ENCODE measurements at places on chromosomes 13 and 19.

DNA sequence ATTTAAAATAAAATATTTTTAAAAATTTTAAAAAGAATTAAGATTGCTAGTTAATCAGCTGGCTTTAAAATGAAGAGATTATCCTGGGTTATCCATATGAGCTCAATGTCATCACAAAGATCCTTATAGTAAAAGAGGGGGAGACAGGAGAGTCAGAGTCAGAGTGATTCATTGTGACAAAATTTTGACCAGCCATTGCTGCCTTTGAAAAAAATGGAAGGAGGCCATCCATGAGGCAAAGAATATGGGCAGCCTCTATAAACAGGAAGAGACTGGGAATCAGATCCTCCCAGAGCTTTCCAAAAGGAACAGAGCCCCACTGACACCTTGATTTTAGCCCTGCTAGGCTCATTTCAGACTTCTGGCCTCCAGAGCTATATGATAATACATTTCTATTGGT lies 9.3 kb upstream of the RUBCNL start:
- DNase-seq: no peak

DNA sequence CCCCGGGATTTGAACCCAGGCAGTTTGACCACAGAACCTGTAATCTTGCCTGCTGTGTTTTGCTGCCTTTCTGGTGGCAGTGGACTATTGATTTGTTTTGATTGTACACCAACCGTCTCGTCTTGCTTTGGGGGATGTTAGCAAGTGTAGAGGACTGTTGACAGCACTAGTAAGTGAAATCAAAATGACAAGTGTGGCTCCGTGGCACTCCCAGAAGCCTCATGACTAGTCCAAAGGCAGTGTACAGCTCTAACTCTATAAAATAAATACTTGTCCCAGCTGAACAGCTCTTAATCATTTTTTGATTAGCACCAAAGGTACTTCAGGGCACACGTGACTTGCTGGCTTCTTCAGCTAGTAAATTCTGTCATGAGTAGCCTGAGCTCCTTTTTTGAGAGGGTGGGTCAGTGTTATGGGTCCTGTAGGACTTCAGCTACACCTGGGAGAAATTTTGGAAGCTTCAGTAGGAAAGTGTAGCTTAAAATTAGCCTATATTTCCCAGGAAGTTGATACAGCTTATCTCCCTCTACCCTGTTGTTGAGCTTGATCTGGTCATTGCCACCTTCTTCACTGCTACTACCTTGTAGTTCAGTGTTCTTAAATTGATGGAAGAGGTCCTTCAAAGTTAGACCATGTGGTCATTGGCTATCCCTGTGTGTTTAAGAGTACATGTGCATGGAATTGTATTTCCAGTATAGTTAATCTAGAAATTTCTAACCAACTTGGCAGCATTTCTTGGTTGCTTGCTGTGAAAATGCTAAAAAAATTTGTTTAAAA lies 15.1 kb downstream of the TM9SF2 start:
- no peak for DNase-seq

DNA sequence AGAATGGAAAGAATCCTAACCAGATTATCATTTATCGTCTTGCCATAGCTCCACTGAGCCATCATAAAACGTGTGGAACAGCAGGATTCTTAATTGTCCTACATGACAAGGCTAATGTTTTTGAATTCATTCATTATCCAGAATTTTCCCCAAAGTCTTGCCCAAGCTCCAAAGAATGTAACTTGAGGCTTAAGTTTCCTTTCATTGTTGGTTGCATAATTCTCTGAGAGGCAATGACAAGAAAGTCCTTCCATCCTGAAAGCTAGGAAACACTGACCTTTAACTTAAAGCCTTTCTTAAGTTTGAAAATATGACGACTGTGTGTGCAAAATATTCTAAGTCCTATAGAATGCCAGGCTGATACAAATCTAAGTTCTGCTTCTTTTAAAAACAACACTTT lies 546.1 kb downstream of the SUCLA2 start:
- DNase-seq: no peak

GRCh38 chr19:12843999-12844732 lies 5.9 kb downstream of the MAST1 start:
- no peak for DNase-seq

- DNase-seq: no peak
These were observed 2.1 kb upstream of the RAVER1 start for GRCh38 chr19:10335352-10335985.

DNA sequence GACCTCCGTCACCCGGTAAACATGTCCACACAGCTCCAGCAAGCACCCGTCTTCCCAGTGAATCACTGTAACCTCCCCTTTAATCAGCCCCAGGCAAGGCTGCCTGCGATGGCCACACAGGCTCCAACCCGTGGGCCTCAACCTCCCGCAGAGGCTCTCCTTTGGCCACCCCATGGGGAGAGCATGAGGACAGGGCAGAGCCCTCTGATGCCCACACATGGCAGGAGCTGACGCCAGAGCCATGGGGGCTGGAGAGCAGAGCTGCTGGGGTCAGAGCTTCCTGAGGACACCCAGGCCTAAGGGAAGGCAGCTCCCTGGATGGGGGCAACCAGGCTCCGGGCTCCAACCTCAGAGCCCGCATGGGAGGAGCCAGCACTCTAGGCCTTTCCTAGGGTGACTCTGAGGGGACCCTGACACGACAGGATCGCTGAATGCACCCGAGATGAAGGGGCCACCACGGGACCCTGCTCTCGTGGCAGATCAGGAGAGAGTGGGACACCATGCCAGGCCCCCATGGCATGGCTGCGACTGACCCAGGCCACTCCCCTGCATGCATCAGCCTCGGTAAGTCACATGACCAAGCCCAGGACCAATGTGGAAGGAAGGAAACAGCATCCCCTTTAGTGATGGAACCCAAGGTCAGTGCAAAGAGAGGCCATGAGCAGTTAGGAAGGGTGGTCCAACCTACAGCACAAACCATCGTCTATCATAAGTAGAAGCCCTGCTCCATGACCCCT lies 9.0 kb upstream of the CEACAM5 start:
- no peak for DNase-seq

DNA sequence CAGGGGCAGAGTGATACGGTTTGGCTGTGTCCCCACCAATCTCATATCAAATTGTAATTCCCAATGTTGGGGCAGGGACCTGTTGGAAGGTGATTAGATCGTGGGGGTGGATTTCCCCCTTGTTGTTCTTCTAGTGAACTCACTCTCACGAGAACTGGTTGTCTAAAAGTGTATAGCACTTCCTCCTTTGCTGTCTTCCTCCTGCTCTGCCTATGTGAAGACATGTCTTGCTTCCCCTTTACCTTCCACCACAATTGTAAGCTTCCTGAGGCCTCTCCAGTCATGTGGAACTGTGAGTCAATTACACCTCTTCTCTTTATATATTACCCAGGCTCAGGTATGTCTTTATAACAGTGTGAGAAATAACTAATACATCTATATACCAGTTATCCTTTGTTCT lies 706.4 kb upstream of the KLHL1 start:
- DNase-seq: no peak

DNA sequence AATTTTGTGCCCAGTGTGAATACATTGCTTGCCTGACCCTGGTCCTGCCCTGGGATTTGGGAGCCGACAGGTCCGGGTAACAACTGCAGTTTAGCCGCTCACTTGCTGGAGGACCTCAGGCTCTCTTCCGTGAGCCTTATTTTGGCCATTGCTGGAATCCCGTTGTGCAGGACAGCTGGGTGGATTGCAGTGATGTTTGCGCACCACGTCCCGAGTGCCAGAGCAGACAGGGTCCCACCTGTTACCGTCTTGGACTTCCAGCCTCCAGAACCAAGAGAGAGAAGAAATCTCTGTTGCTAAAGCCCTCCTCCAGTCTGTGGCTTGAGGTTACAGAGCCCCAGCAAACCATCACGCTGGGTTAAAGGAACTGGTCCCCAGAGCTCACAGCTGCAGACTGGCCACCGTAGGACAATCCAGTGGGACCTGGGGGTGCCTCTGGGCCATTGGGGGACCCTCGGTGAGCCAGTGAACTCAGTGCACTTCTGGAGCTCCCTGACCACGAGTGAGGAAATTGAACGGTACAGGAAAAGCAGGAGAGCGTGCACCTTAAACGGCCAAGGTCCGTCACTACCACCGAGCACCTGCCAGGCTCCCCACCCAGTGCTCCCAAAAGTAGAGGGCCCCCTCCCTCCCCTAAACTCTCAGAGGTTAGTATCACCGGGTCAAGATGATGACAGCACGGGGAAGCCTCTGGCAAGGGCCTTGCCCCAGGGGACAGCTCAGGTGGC lies 92.9 kb downstream of the GNG7 start:
- no peak for DNase-seq

DNA sequence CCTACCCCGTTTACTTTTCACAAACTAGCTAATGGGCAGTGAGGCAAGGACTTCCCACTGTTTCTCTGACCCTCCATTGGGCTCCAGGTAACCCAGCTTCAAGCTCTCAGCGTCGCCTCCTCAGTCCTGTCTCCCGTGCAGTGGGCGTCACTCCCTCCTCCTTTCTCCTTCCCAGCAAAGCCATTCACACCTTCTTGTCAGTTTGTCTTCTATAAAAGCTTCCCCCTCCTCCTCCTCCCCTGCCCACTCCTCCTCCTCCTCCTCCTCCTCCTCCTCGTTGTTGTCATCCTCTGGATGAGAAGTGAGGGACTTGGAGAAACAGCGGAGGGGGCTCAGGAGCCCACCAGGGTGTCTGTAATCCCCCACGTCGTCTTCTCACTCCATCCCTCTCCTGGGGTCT lies 1.7 kb upstream of the GALP start:
- DNase-seq: no peak

DNA sequence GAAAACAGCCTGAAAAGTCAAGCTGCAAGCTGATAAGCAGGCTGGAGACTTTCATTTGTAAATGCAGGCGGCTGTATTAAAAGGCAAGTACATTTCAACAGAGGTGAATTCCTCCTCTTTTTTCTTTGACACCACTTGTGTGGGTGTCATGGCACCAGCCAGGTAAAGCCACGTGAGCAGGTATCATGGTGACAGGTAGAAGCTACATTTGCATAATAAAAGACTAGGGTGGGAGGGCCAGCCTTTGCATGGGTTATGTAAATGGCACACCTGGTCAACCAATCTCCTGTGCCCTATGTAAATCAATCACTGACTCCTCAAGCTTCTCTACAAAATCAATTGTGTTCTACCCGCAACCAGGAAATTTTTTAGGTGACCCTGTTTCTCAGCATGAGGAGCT lies 68.2 kb downstream of the ZNF100 start:
- no peak for DNase-seq

DNA sequence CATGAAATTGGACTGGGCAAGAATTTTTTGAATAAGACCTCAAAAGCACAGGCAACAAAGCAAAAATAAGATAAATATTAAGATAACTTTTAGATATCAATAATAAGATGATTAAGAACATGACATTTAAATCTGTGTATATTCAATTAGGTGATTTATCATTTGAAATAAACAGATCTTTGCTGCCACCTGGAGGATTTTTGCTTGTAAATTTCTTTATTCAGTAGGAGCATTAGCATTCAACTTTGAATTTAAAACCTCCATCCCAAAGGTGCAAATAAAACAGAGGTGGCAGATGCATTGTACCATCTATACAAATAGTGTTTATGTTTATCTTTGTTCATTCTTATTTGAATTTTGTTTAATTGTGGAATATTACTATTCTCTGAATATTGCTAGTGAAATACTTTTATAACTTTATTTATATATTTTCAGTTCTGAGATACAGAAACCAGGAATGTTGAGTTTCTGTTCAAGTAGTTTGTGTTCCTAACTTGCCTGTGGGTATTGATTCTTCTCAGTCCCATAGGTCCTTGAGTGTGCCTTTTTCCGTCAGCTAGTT lies 20.9 kb downstream of the COG6 start:
- DNase-seq: no peak

- no peak for DNase-seq
These were observed 367.2 kb downstream of the DNAJC15 start for GRCh38 chr13:43390619-43391018.

DNA sequence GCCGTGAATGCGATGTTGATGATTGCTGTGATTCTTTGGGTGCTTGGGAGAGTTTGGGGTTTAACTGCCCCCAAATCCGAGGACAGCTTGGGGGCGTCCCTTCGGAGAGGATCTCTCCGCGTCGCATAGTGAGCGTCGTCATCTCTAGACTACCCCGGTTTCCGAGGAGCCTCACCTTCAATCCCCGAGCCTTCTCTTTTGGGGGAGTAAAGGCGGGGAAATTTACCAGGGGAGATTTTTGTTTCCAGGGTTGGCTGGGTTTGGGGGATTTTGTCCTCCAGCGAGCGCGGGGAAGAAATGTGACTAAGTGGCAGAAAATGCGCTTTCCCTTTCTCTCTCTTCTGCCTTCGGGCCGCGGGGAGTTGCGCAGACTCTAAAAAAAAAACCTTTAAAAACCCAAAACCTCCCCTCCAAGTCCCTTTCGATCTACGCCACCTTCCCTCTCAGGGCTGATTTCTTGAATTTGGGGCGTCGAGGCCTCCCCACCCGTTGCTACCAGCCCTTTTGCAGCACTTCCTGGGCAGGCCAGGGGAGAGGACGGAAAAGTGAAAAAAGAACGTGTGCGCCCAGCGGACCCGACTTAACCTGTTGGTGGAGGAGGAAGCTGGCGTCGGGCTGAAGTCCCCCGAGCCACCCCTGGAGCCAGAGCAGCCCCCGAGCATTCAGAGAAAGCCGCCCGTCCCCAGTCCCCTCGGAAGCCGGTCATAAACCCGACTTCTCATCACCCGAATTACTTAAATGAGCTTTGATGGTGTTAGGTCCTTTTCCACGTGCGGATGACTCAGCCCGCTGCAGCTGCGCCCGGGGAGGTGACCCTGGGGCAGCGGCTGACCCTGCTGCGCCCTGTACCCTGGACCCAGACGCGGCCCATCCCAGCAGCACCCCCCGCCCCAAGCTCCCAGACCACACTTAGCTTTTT lies 17.7 kb downstream of the NFIX start:
- DNase-seq: peak; percentile 50

- DNase-seq: peak; percentile 79
These were observed 610 bp downstream of the ZNF791 start for GRCh38 chr19:12611361-12611699.

GRCh38 chr19:50501568-50502475 lies 9.2 kb downstream of the JOSD2 start:
- no peak for DNase-seq
